Umbilical cord (tissue), 2 donors: ENCODE measurements at places on chromosomes 1 and 21. TPM values are rescaled to one million over a fixed set of nuclear protein-coding genes. Genes with fewer than 3 reads are reported as not detected.

PPM1J gene
- not detected for total RNA-seq

ARPC5 gene
- 125 TPM for total RNA-seq

MPZ gene
- 0.48 TPM for total RNA-seq

DNA sequence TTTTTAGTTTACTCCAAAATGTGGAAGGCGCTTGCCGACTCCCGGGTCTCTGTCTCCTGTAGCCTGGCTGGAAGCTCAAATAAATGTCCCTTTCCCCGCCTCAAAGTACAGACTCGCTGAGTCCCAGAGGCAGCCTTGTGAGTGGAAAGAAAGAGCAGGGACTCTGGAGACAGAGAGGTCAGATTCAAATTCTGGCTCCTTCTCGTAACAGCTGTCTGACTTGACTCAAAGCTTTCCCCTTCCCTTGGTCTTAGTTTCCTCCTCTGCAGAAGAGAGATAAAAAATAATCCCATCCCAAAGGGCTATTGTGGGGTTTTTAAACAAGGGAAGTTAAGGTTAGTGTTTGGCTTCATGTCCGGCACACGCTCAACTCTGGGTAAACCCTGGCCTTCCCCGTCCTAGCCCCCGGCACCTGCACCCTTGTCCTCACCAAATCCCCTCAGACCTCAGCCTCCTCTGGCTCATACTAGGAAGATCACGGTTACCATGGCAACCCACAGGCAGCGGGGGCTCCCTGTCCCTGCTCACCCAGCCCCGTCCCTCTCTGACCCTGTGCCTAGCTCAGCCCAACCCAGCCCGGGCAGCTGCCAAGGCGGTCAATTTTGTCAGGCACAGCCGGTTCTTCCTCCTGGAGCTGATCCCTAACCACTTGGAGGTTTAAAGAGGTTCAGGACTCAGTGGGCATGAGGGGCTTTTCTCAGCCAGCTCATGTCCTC, 49.2 kb upstream of the IGSF21 start:
- DNase-seq = no peak

- no peak for DNase-seq
These were observed 59.2 kb downstream of the PBX1 start for GRCh38 chr1:164618202-164618564.
